ENCODE measurements at places on chromosomes 5 and 9.

DNA sequence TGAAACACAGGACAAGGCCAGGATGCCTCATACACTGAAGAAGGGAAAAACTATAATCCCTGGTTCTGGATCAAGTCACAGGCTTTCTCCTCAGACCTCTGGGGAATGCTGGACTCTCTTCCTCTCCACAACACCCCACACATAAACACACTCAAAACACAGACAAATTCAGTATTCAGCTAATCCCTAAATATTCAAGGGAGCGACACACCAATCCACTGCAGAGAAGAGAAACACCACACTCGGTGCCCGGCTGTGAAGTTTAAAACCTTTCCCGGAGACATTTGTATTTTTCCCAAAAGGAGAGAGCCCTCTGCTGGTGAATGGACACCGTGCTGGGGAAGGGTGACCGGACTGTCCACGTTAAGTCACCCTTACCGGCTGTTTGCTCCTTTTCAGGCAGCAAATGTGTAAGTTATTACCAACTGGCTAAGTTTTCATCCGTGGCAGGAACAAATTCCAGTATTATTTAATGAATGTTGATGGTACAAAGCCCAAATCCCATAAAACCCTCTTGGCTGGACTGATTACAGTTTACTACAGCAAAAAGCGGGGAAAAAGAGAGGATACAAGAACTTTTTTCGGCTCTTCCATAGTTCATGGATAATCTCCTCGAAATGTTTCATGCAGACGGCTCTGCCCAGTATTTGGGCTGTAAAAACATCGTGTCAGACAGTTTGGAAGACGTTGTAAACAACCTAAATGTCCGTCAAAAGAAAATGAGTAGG, 130.9 kb upstream of the SLC30A5 start:
- DNase-seq = peak; percentile 73

DNA sequence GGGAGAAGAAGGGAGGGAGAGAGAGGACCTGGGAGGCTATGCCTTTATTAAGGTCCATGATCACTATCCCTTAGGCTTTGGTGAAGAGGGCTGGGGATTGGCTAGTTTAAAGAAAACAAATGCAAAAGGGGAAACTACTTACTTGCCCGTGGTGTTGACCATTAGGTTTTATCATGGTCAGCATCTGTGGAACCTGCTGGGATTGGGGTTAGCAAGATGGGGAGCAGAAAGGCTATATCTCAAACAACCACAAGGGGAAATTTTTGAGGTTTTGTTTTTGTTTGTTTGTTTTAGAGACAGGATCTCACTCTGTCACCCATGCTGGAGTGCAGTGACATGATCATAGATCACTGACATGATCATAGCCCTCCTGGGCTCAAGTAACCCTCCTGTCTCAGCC, 9.0 kb upstream of the RAD23B start:
- no peak for DNase-seq

DNA sequence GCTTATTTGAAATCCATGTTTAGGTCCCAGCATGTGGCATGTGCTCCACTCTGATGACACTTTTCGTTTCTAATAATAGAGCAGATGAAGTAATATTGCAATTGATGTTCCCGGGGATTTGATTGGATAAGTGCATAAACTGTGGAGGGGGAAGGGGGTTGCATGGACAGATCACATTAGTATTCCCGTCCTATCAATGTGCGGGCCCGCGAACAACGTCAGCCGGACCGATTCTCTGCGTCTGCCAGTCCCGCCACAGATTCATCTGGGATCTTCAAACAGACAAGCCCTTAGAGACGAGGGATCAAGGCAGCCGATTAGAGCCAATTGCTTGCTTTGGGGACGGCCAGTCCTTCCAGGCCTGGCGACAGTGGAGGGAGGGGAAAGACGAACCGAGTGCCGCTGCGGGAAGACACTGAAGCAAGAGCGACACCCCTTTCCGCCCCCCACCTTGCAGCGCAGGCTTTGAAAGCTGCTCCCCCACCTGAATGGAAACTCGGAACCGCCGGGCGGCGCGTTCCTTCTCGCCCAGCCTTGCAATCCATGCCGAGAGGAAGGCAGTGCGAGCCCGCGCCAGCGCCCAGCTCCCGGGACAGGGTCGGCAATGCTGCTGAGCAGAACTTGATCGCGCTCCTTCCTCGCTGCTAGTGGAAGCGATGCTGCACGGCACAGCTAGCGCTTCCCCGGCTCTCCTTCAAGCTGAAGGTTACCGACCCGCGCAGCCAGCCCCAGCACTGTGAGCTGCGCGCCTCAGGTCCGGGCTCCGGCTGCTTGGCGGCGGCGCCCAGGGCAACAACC, at the start of gene RGS7BP:
RGS7BP (plus strand) TSS at position 247 of the 798 bp plus-strand sequence. CDS start 610 bp downstream, outside the sequence.
- DNase-seq = peak; percentile 62

GRCh38 chr5:72985719-72986118, 29.9 kb downstream of the FCHO2 start:
- no peak for DNase-seq

DNA sequence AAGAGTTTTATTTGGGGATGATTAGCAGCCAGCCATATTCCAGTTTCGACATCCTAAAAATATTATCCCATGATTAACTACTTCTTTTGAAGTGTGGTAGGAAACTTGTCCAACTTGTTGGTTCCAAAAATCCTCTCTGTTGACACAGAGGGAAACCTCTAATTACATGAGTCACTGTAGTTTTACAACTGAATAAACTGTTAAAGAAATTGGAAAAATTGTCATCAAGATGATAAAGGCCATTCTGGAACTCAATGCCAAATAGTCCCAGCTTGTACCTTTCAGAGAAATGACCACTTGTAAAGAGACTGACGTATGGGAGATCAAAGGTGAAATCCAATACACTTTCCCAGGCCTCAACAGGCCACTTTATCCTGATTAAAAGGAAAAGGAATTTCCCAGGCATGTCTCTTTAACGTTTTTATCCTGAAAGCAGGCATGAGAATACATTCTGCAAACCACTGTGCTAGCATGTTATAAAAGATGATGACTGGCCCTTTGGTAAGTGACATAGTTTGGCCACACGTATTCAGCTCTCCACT, 261.6 kb downstream of the GLIS3 start:
- DNase-seq = peak; percentile 33

GRCh38 chr5:5420251-5420650, 2.2 kb upstream of the ICE1 start:
- no peak for DNase-seq

GRCh38 chr9:28318515-28318914, 745.2 kb upstream of the C9orf72 start:
- DNase-seq = no peak

- no peak for DNase-seq
Observed at GRCh38 chr5:145833631-145834200, 1.4 kb downstream of the PRELID2 start.

- DNase-seq = no peak
Observed at GRCh38 chr5:157594675-157595459, 19.3 kb upstream of the ADAM19 start.
